ENCODE measurements at places on chromosomes 4 and X.

GRCh38 chrX:150360331-150360730 lies 2.8 kb upstream of the MAMLD1 start:
- DNase-seq = no peak

GRCh38 chr4:95830651-95831050 lies 9.2 kb upstream of the PDHA2 start:
- no peak for DNase-seq

GRCh38 chr4:181860157-181860556 lies 383.0 kb upstream of the TENM3 start:
- no peak for DNase-seq

GRCh38 chr4:139521754-139522401 lies 34.1 kb downstream of the SETD7 start:
- DNase-seq = no peak

- no peak for DNase-seq
Observed at GRCh38 chr4:19496756-19497155, 754.9 kb upstream of the SLIT2 start.

DNA sequence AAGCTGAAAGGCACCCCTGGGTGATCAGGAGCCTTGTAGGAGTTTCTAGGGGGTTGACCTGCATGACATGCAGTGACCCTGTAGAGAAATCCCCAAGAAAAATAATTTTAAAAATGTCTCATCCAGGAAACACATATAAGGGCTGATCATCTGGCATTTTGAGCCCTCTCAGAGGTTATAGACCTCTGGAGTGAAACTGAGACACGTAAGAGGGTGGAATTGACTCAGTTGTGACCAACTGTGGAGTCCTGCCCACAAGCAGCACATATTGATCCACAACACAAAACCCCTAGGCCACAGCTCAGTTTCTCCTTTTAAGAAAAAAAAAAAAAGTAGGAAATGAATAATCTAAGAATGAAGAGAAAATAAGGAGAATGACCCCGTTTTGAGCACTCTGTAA lies 32.5 kb upstream of the MTMR8 start:
- DNase-seq = no peak

- no peak for DNase-seq
Observed at GRCh38 chrX:70176938-70177533, at the start of gene DGAT2L6. TSS of gene DGAT2L6 (plus strand) at chrX:70177483. CDS start at chrX:70177583, 100 bp downstream.
